ENCODE measurements at places on chromosomes 4 and X.

- no peak for DNase-seq
Observed at GRCh38 chrX:105488716-105489115, 268.2 kb upstream of the TEX13A start.

DNA sequence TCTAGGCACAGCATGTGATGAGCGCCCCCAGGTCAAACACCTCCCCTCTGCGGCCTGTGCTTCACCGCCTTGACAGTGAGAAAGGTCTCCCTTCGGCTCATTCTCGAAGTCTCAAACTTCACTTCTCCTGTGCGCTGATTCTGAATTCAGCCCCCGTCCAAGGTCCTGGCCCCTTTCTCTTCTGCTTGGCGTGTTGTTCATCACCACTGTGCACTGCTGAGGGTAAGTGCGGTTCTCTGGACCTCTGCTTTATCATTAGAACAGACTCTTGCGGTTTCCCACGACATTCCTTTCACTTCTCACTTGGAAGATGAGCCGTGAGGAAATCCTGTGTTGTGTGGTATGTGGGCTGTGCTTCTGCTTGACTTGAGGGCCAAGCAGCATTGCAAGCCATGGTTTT, 11.9 kb downstream of the HTT-AS start:
- peak; percentile 75 for DNase-seq

DNA sequence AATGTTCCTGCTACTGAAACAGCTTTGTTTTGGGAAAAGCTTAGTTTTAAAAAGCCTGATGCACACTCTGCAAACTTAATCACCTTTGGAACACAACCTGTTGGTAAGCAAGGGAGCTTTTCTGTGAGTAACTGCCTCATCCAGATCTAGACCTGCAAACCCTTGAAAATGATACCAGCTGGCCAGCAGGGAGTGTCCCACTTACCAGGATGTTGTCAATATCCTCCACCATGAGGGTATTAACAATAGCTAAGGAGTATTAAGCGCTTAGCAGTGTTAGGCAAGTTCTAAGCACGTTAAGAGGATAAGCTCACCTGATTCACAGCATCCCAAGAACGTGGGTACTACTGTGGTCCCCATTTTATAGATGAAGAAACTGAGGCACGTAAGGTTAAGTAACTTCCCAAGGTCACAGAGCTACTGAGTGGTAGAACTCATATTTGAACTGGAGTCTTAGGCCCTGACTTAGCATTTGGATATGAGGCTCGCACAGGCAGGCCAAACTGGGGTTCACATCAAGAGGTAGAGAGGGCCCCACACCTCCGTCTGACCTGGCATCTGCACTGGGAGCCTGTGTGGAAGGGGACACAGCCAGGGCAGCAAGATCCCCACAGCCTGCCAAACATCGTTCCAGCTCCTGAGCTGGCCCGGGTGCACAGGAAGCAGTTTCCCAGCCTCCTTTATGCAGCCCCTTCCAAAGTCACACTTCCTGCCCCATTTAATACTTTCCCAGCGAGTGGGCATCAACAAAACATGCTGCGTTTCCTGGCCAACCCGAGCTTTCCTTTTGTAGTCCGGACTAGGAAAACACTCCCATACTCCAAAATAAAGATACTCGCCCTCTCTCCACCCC, 32.7 kb downstream of the IRF2 start:
- no peak for DNase-seq

- peak; percentile 37 for DNase-seq
Observed at GRCh38 chr4:33296876-33297455, 2576.8 kb downstream of the PCDH7 start.

DNA sequence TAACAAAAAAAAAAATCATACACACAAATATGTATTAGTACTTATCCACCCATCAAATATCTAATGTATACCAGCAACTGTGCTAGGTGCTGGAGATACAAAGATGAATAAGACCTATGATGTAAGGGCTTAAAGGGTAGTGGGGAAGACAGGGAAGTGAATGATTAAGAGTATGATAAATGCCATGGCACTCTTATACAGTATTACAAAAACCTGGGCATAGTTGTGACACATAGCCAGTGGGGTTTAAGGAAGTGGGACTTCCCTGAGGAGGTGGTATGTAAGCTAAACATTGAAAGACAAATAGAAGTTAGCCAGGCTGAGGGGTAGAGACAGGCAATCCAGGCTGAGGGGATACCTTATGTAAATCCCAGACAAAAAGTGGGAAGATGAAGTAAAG, 23.5 kb downstream of the CHM start:
- no peak for DNase-seq

- no peak for DNase-seq
Observed at GRCh38 chr4:5959211-5959982, 58.8 kb downstream of the C4orf50 start.

DNA sequence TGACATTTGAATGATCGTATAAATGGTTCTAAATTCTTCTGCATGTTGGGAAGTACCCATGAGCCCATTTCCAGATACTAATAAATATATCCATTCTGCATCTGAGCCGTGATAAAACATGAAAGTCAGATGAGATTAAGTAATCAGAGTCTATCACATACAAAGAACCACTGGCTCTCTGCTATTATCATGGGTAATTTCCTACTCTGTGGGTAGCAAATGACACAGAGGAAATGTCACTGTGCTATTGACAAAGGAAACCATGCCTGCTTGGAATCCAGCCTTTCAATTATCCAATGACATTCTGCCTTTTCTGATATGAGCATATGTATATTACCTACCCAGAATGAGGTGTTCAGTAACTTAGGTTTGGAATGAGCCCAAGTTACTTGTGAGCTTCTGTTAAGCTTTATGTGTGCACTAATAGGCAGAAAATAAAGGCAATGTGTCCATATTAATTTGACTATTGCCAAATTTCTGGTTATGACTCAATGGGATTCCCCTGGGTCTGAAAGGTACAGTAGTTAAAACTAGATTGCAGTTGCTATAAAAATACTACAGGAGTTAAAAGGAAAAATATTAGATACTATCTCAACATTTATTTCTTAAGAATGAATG, 238.7 kb upstream of the KCNIP4 start:
- DNase-seq: no peak

DNA sequence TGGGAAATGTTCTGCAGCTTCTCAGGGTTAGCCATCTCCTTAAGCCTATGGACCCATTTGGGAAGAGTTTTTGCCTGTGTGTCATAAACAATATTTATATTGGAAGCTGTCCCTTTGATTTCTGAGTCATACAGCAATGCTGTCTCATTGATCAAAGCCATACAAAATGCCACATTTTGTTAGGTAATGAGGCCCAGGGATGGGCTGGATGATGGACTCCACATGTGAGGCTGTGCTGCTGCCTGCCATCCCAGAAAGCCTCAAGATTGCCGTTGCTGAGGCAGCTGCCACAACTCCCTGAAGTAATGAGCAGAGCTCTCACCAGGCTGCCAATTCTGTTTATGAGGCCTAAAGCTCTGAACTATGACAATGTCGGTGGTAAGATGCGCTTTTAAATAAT, 12.2 kb upstream of the GJB1 start:
- DNase-seq: no peak

- no peak for DNase-seq
Observed at GRCh38 chr4:19686456-19686855, 565.2 kb upstream of the SLIT2 start.

DNA sequence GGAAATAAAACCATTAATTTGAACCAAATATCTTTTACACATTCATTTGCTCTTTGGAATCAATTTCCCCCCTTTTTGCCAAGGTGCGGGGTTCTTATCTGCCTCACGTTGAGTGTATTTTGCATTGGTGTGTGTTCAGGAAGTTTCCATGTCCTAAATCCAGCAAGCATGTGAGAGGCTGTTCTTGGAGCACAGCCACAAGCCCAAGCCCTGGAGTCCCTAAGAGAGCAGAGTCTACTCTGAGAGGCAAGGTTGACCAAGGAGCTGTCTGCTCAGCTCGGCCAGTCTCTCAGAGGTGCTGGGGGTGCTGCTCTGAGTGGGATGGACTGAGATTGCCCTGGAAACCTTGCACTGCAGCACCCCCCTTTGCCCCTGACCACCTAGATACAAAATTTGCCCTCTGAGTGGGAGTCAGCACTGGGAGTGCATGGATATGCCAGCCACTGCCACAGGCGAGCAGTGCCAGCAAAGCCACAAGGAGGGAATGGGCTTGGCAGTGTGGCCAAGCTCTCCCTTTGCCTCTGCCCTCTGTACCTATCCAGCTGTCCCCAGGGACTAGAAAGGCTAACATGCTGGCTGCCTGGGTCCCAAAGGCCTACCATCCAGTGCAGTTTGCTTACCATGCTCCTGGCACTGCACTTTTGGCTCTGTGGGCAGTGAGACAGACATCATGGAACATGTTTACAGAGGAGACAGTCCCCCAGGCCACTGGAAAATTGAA, 20.5 kb upstream of the FAM193A start:
- no peak for DNase-seq

- no peak for DNase-seq
Observed at GRCh38 chrX:133742602-133743305, 242.6 kb downstream of the GPC3 start.

GRCh38 chrX:21972721-21973120, 32.2 kb downstream of the SMS start:
- DNase-seq: peak; percentile 17

GRCh38 chr4:73867783-73868182, 1.4 kb upstream of the CXCL1 start:
- DNase-seq: peak; percentile 12

GRCh38 chr4:155946486-155946885, 7.2 kb downstream of the CTSO start:
- no peak for DNase-seq

DNA sequence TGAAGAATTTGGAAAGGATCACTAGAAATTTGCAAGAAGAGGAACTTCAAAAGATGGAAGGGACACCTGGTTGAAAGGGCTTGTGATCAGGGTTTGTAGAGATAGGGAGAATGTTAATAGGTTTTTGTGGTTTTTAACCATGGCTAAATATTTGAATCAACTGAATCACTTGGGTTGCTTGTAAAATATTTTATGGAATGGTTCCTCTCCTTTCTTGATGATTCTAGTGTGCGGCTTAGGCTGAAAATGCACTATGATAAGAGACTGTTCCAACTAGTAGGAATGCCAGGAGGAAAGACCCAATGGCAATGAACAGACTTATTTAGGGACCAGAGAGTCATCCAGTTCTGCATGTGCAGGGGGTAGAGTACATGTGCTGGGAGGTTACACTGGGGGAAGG, 408.2 kb downstream of the ARHGAP24 start:
- no peak for DNase-seq

- no peak for DNase-seq
Observed at GRCh38 chrX:110846071-110846470, 50.5 kb upstream of the CHRDL1 start.

- DNase-seq: no peak
Observed at GRCh38 chrX:151763711-151764110, 29.2 kb downstream of the CNGA2 start.

GRCh38 chr4:48015678-48016077, 803 bp downstream of the CNGA1 start:
- DNase-seq: no peak

DNA sequence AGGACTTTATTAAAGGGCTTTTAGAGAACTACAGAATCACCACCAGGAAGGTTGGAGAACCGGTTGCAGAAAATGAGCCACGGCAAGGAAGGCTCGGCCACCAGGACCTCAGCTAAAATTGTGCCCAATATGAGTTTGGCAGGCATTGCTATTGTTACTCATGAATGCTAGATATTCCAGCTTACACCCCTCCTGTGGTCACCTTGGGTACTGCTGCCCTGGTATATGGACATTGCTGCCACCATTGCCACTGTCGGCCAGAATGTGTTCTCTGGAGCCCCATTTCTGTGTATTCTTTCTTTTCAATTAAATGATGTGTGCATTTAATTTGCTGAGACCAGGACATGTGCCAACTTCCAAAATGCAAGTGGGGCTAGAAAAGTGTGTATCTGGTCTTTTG, 626.7 kb upstream of the BOD1L1 start:
- DNase-seq: peak; percentile 52

GRCh38 chr4:89157488-89158024, 46.2 kb downstream of the TIGD2 start:
- DNase-seq: no peak

GRCh38 chr4:128354205-128354821, 66.7 kb upstream of the PGRMC2 start:
- no peak for DNase-seq

GRCh38 chr4:24594887-24595286, 10.5 kb upstream of the DHX15 start:
- DNase-seq: no peak

- DNase-seq: no peak
Observed at GRCh38 chr4:92339676-92340075, 35.9 kb downstream of the GRID2 start.

DNA sequence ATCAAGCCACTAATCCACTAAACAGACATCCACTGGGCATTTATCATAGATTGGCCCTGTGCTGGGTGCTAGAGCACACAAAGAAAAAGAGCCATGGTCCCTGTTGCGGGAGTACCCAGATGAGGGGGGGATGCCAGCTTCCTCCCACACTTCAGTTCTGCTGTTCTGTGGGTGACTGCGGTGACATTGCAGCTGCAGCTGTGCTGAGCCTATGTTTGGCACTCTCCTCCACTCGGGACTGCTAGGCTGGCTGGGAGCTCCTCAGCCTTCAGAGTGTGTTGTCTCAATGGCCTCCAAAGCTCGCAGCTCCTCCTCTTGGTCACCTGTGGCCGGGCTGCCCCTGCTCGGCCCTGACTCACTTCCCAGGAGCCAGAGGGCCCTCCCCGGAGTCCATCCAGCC, 173.2 kb downstream of the CLCN4 start:
- DNase-seq: no peak

DNA sequence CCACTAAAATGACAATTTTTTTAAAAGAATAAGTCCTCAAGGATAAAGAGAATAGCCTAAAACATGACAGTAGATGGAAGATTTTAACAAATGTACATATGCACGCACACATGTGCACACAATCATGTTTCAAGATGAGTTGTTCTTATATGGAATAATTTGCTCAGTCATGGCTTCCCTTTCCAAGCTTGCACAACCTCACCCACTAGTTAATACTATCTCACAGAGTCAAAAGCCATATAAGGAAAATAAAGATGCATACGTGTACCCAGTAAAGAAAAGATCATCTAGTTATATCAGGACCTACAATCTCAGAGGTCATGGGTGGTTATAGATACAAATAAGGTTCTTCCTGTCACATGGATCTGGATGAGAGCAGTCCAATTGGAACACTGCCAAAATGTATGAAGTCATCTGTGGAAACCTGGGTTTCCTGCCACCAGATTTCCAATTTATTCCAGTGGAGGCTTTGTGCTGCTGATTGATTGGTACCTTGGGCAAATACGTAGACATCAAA, 56.1 kb downstream of the FAM13A start:
- peak; percentile 88 for DNase-seq

- DNase-seq: peak; percentile 56
Observed at GRCh38 chr4:1356181-1356998, 9.4 kb downstream of the UVSSA start.
